ENCODE measurements at places on chromosomes 4 and X. TPM values are rescaled to one million over a fixed set of nuclear protein-coding genes. Genes with fewer than 3 reads are reported as not detected.

PAGE1 gene
- not detected for total RNA-seq

PAGE2B gene
- total RNA-seq, result not detected

PNMA6F gene
- total RNA-seq, result not detected

YIPF7 gene
- not detected for total RNA-seq

MTMR8 gene
- 0.07 TPM for total RNA-seq

TMEM271 gene
- not detected for total RNA-seq

PLS3 gene
- 345 TPM for total RNA-seq

DOK7 gene
- total RNA-seq, result 0.20 TPM

DSPP gene
- total RNA-seq, result not detected

PRDM5 gene
- total RNA-seq, result 8.2 TPM

ALAS2 gene
- total RNA-seq, result not detected
